ENCODE measurements at places on chromosomes 6 and 20.

DNA sequence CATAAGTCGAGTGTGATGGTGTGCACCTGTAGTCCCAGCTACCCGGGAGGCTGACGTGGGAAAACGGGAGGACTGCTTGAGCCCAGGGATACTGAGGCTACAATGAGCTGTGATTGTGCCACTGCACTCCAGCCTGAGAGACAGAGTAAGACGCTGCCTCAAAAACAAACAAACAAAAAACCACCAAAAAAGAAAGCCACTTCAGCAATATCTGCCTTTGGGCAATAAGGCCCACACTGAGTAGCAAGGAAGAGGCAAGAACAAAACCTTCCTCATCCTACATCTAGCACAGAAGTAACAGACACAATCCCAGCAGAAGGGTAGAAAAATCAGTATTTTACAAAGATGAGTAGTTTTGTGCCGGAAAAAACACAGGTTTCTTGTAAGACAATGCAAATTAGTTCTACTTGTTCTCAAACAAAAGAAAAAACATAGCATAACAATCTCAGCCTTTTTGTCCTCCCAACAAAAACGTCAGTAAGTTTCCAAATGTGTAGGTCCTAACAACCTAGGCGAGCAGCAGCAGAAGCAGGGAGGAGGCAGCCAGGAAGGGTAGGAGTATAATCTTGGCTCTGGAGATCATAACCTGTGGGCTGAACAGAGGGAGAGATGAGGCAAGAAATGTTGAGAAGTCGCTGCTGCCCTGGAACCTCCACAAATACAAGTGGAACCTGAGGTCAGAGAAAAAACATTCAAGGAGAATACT, 5.7 kb downstream of the PPP1R10 start:
- no peak for DNase-seq

- no peak for DNase-seq
Measured at GRCh38 chr6:166570929-166571713, 15.4 kb downstream of the RAMACL start.

DNA sequence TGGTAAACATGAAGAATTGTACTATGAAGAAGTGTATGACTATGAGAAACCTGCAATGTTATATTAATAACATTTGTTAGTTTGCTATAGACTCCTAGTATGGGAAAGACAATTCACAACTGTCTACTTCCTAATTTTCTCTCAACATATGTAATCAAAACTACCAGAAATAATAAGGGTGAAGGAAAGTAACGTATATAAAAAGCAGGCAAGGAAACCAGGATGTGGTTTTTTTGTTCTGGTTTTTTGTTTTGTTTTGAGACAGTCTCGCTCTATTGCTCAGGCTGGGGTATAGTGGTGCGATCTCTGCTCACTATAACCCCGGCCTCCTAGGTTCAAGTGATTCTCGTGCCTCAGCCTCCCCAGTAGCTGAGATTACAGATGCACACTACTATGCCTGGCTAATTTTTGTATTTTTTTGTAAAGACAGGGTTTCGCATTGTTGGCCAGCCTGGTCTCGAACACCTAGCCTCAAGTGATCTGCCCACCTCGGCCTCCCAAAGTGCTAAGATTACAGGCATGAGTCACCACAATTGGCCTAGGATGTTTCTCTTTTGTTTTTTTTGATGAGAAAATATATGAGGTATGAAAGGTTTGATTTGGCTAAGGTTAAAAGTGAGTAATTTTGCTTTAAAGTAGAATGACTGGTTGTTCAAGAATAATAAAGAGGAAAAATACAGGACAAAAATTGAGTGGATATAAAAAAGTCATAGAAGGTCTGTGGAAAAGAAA, 83.1 kb downstream of the PTCHD4 start:
- no peak for DNase-seq

DNA sequence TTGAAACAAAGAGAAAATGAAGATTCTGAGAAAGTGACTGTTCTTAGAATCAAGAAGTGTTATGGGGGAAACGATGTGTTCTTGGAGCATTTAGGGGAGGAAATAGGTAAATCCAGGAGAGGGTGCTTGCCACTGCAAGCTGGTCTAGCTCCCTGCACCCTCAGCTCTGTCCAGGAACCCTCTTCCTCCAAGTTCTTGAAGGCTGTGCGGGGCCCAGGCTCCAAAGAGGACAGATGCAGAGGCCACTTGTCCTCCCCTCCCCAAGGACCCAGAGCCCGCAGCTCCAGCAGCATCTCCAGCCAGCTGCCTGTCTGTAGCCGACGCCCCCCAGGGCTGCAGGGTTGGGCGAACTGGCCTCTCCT, 87.9 kb downstream of the CDC5L start:
- no peak for DNase-seq

- no peak for DNase-seq
Measured at GRCh38 chr6:142184307-142184706, 37.2 kb downstream of the VTA1 start.

- peak; percentile 43 for DNase-seq
Measured at GRCh38 chr20:35523298-35523888, 6.1 kb downstream of the C20orf173 start.

GRCh38 chr6:33929575-33930288, 125.9 kb upstream of the MLN start:
- no peak for DNase-seq

DNA sequence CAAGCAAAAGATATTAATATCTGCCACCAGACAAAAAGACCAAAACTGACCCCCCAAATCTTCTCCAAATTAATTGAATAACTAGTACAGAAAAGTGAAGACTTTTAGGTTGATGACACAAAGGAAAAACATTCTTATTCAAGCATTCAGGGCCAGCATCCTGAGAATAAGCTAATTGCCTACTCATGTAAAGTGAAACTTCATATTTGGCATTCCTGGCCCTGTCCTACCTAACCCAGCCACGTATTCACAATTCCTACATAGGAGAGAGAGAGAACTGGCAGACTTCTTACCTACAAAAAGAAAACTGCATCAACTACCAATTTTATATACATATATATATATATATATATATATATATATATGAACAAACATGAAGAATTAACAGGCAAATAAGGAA, 4.9 kb upstream of the ASCC3 start:
- no peak for DNase-seq

DNA sequence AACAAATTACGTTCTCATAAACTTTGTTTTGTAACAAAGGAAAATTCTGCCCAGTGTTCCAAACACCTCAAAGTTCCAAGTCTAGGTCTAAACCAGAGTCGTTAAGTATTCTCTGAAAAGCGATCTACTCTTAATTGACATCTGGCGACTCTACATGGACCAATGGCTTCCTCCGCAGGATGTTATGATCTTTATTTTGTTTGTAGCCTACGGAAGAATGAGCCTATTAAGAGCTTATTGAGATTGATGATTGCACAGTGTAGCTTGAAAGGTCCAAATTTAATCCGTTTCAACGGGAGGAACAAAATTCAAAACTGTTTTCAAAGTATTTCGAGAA, 61.1 kb downstream of the FAM217A start:
- DNase-seq: peak; percentile 58

- DNase-seq: no peak
Measured at GRCh38 chr6:29986179-29986781, 43.9 kb downstream of the HLA-A start.

DNA sequence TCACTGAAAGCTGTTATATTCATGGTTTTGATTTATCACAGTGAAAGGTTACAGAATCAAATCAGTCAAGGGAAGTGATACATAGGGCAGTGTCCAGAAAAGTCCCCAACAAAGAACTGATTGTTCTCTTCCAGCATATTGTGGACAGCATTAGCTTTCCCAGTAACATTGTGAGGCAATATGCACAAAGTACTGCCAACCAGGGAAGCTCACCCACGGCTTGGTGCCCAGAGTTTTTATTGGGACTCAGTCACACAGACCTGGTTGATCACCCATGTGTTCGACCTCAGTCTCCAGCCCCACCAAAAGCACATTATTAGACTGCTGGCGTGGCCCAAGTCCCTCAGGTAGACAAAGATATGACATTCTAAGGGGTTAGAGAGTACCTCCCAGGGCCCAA, 76.0 kb downstream of the LCA5 start:
- no peak for DNase-seq

- DNase-seq: no peak
Measured at GRCh38 chr6:162245830-162246420, 481.6 kb downstream of the PRKN start.

DNA sequence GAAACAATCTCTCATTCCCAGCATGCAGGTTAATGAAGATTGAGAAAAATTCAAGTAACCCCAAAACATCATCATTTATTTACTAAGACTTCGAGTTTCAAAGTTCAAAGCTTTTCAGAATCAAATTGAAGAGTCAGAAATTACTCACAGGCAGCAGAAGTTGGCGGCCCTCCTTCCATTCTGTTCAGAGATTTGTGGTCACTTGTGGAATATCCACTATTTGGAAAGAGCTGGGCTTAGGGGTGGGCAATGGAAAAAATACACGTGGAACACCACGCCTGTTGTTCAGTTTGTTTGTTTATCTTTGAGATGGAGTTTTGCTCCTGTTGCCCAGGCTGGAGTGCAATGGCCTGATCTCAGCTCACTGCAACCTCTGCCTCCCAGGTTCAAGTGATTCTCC, 108.6 kb upstream of the NAA20 start:
- DNase-seq: no peak

- DNase-seq: peak; percentile 47
Measured at GRCh38 chr6:33008944-33009861, at the start of gene HLA-DOA. Gene HLA-DOA (minus strand): TSS chr6:33009591.

DNA sequence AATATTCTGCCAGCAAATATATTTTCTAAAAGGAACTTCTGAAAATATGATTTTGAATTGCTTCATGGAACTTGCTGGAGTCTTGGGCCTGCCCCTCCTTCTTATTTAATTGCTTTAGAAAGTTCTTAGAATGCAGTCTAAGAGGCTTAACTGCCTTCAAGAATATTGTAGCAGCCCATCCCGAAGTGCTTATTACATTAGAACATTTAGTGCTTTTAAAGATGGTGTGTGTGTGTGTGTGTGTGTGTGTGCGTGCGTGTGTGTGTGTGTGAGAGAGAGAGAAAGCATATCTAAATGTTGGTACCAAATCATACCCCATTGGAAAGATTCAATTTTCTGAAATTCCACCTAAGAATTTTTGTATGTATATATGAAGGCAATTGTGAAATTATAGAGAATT, 193.5 kb downstream of the SLC24A3 start:
- DNase-seq: no peak

GRCh38 chr20:47241345-47241781, 115.1 kb downstream of the ZMYND8 start:
- no peak for DNase-seq

GRCh38 chr6:161683400-161683799, 409.5 kb upstream of the AGPAT4 start:
- no peak for DNase-seq

DNA sequence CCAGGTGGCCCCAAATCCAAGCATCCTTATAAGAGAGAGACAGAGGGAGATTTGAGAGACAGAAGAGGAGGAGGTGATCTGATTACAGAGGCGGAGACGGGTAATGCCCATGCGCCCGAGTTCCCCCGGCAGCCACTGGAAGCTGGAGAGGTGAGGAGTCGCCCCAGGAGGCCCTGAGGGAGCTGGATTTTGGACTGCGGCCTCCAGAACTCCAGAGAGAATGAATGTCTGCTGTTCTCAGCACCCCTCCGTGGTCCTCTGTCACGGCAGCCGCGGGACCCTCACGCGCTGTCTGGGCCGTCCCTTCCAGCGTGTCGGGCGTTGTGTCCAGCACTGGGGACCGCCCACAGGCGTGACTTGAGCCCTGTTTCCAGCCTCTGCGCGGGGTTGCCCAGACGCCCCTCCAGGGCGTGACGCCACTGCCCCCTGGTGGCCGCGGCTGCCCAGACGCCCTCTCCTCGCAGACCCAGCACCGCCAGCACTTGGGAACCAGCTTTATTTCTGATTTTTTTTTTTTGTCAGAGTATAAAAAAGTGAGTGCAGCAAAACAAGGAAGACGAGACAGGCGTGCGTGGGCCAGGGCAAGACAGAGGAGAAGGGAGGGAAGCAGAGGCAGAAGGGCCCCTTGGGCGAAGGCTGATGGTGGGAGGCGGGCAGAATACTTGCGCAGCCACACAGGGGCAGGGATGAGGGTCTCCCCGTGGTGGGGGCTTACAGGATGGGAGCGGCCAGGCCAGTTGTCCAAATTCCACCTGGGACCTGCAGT, 4.1 kb upstream of the ZNF512B start:
- DNase-seq: peak; percentile 95

DNA sequence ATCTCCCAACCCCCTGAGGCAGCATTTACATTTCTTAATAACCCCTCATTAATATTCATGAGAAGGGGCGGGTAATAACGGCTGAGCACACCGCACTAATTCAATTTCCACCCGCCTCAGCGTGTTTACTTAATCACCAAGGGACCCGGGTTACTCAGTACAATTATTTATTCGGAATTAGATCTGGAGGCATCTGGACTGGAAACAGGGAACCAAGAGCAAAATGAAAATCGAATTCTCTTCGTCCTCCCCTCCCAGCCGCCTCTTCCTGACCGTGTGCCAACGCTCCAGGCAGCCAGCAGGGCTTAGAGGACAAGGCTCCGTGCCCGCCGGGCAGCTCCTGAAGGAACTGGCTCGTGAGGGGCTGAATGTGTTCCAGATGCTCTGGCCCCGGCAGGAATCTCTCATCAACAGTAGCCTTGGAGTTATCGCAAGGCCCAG, 23.5 kb upstream of the CTNNBL1 start:
- DNase-seq: peak; percentile 74

DNA sequence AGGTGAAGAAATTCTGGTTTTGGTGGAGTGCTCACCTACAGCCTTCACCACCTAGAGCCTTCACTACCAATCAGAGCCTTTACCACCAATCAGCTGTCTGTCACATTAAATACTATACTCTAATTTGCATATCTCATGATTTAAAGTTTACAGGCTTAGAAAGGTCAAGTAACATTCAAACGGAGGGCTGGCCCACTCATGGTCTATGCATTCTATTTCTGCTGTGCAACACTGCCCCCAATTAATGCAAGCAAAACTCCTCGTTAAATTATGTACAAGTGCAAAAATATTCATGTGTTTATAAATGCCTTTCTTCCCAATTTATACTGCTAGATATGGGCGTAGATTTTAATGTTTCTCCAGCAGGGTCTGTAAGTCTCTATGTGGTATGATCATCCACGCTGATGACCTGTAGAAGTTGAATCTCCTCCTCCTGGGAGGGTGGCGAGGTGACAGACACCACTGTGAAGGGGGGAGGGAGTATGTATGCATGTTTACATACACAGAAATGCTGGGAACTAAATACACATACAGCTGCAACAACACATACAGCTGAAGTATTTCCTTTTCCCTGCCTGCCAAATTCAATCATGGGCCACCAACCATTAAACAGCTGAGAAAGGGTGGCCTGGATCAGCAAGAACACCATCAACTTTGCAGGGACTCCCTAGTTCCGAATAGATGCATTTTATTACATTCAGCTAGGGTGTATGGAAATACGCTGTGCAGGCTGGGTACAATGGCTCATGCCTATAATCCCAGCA, 13.1 kb downstream of the RRAGD start:
- DNase-seq: no peak

DNA sequence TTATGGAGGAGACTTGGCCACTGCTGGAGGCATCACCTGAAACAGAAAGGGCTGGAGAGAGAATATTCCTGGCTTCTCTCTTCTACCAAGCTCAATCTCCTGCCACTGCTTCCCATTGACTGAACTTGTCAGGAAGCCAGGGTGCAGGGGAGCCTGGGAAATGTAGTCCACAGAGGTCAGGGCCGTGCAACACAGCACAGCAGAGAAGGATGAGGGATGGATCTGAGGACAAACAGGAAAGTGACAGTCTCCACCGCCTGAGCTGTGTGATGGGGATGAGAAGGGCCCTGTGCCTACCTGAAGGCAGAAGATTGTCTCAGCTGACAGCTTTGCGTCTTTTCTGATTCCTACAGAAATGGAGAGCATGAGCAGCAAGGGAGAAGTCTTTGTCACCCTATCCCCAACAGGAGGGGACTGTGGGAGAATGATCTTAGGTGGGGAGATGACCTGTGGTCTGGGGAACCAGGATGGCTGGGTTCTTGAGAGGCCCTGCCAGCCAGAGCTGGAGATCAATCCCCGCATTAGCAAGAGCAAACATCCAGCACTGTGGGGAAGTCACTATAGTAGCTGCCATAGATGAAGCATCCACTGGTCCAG, 114.2 kb downstream of the SNX5 start:
- DNase-seq: peak; percentile 72

Measured in SK-N-SH (cell line).